Motor neuron (in vitro differentiated cells): ENCODE measurements at places on chromosomes 16 and 17.

- peak; percentile 26 for ATAC-seq
These were observed 7.7 kb upstream of the ITPRIPL2 start for GRCh38 chr16:19105891-19106624.

GRCh38 chr17:58318627-58319172 is 9.9 kb downstream of the TSPOAP1 start:
- no peak for ATAC-seq

DNA sequence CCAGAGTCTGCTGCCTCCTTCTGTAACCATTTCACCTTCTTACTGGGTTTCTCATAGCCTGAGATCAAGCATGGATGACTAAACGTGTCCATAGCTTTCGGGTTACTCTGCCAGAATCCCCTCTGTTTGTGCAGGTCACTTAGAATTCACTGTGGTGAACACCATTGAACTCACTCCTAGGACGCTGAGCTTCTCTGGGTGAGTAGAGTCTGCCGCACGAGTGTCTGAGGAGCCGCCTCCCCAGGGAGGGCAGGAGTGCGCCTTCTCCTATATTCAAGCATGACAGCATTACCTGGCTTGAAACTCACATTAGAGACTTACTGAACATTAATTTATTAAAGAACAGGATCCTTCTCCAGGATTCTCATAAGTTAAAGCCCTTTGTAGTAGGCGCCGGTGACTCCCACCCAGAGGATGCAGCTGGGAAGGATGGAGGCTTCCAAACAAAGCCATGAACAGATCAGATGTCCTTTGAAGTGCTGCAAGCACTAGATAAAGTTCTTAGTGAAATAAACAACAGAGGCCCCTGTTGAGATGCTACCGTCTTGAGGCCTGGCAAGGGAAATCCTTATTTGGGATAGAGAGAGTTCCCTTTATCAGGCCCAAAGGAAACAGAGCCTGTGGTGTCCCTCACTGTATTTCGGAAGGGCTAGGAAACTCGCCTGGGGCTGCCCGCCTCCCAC is 144.6 kb upstream of the PLCG2 start:
- peak; percentile 38 for ATAC-seq

DNA sequence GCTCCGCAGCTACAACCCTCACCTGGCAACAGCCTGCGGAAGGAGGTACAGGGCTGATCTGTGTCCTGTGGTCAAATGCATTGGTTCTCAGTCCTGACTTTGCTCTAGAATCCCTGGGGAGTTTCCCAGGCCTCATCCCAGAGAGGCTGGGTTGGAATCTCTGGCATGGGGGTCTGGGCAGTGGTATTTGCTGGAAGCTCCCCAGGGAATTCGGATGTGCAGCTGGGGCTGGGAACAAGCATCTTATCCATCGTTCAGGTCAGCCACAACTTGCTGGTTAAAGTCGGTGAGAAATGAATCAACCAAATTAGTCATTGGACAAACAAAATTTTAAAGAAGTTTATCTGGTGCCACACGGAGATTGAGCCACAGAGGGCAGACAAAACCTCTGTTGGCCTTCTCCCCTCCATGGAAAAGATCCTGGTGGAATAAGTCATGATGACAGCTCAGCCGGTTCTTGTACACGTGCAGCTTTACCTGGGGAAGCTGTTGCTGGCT is 231.2 kb downstream of the FOXL1 start:
- ATAC-seq: no peak

DNA sequence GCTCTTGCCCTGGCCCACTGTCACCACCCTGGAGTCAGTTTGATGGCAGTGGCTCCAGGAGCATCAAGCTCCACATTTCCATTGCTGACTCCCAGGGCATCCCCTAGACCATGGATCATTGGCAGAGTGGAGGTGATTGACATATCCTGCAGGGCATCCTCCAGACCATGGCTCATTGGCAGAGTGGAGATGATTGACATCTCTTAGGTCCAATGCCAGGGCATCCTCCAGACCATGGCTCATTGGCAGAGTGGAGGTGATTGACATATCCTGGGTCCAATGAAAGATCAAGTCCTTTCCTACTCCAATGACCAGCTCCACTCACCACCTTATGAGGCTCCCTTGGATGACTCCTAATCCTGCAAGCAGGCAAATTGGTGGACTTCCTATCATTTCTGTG is 174.3 kb upstream of the NLRP1 start:
- ATAC-seq: no peak

DNA sequence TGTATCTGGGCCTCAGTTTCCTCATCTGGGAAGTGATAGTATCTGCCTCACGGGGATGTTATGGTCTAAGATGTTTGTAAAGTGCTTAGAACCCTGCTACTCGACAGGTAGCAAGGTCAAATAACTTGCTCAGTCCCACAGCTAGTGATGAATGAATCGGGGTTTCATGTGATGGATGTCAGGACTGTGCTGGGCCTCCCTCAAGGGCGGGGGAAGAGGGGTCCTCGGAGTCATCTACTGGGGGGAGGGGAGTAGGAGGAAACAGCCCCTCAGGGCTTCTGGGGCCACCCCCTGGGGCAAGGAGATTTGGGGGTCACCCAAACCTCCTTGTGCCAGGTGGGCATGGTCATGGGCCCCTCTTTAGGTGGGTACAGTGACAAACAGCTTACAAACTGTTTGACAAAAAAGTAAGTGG is 732 bp downstream of the PNPO start:
- no peak for ATAC-seq

DNA sequence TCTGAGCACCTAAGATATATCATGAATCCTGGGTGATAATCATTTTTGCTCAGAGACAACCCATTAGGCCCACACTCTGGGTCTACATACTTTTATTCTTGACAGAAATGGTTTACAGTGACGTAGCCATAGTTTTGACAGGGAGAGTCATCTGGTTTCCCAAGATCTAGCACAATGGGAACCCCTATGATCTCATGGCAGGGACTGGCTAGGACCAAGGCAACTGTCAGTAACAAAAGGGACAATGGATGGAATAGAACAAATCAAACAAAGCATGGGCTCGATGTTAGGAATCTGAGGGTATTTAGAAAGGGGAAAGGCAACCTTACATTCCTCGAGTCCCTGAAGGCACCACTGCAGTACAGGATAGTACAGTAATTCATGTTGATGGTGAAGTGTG is 20.5 kb downstream of the CFAP97D1 start:
- ATAC-seq: peak; percentile 74

DNA sequence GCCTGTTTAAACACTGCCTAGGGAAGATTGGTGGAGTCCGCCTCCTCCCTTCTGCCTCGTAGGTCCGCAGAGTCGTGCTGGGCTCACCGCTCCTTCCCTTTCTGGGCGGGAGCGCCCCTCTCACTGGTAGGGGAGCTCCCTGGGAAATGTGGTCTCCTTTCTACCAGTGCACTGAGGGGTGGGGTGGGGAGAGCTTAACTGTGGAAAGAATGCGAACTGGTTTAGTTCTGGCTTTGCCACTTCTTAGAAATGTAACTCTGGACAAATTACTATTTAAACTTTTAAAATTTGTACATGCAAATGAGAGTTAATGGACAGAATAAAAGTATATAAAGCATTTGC is 105.7 kb downstream of the RPTOR start:
- ATAC-seq: no peak

- ATAC-seq: peak; percentile 86
These were observed 67.2 kb downstream of the PARN start for GRCh38 chr16:14562691-14563491.

DNA sequence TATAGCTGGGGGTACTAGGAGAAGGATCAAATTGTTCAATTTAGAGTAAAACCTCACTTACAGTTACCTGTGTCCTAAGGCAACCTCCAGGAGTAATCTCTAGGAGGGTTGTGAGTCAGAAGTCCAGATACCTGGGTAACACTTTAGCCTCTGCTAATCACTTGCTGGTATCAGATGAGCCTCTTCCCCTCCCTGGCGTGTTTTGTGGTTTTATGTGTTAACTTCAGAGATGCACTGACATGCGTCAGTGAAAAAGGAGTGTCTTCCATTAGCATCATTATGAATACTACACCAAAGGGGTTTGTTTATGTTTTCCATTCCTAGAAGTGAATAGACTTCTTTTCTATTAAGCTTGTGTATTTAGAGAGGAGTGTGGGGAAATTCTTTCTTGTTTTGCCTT is 208.2 kb downstream of the FTO start:
- peak; percentile 67 for ATAC-seq

DNA sequence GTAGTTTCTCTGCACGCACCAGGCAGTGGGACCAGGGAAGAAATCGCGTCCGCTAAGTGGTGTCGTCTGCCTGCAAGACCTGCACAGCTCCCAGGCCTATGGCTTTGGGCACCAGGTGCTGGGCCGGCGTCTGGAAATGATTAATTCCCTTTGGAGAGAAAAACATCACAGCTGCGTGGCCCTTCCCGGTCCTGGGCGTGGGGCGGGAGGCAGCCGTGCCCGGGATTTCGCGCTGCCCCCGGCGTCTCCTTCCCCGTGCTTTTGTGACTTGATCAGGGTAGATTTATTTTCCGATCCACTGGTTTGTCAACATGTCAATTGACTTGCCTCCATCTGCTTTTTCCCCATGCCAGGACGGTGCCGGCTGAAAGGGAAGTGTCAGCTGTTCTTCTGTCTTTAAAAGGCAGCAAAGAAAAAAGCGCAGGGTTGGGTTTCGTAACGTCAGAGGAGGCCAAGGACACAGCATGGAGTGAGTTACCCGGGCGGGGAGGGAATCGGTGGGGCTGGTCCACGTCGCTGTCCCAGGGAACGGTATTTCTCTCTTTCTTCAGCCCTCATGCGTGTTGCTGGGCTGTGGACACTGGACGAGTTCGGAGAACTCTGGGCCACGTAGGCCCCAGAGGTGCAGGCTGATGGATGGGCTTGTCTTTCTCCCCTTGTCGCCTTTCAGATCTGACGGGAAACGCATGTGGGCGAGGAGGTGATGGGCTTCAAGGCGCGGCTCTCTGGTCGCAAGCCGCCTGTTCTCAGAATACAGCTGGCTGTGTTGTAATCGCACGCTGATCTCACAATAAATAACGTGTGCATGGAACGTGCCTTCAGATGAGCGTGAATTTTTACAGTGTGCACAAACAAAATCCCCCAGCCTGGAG is 188.1 kb upstream of the ZNF469 start:
- ATAC-seq: peak; percentile 61

DNA sequence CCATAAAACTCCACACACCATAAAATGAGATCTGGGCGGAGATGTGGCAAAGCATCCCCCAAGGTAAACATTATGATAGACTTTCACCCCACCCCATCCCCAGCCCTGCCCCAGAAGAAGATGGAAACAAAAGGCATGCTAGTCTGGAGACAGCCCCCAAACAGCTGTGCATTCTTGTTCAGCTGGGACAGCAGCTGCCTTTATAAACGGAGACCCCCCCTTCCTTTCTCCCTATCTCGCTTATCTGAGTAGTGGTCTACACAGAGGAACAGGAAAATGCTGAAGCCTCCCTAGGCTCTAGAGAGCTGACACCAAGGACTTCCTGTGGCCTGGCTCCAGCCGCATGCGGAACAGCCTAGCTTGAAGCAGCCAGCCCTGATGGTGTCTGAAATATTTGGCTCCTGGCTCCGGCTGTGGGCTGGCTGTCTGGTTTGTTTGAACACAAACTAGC is 190.3 kb upstream of the ANKFN1 start:
- ATAC-seq: peak; percentile 33

DNA sequence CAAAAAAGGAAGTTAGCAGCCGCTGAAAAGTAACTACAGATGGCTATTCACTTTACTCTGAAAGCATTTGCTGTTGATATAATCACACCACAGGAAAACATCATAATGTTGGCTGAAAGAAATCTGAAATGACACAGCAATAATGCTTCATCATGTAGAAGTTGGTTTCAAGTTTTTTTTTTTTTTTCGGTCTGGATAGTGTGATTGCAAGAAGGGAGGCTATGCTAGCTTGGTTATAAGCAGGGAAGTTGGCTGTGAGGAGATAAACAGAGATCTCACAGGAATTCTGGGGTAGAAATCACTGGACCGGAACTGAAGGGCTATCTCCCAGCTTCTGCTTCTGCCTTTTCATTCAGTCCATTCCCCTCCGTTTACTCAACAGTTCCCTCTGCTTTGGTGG is 57.9 kb downstream of the MYO1D start:
- ATAC-seq: no peak

DNA sequence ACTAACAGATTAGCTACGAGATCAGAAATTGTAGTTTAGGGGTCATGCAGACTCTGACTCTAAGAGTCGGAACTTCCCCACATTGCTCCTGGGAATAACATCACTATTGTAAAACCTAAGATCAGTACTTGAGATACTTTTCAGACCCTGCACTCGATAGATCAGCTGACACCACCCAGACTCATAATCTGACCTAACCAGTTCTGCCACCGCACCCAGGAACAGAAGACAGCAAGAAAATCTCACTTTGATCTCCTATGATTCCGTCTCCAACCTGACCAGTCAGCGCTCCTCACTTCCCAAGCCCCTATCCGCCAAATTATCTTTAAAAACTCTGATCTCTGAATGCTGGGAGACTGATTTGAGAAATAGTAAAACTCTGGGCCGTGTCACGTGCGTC is 27.2 kb upstream of the ASGR2 start:
- no peak for ATAC-seq

DNA sequence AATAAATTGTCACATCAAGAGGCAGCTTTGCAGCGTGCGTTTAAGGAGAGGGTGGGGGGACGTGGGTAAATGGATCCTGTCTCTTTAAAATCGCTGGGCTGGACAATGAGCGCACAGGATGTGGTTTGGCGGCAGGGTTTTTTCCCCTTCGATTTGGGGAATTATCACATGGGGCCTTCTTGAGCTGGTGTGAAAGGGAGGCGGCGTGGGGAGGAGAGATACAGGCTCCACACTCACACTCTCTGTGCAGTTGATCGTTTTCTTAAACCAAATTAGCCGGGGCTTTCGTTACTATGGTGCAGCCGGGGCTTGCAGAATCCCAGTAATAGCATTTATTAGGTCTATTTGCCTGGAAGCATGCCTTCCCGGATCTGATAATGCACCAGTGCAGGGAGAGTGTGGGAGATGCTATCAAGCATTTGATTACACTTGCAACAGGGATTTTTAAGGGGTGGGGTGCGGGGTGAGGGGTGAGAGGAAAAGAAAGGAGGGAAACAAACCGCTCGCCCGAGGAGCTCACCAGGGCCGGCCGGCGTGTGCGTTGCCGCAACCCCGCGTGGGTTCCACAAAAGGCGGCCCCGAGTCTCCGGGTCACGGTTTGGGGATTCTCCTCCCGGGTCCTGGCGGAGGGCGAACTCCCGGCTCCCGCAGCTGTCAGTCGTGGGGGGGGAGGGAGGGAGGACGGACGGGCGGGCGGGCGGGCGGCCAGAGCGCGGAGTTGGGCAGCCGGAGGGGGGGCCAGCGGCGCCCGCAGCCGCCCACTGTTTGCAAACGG is 58.8 kb upstream of the GSE1 start:
- ATAC-seq: peak; percentile 8

- ATAC-seq: peak; percentile 19
These were observed 46.3 kb downstream of the PRKCA start for GRCh38 chr17:66348584-66349165.
